ENCODE measurements at places on chromosomes 6 and 20. TPM values are rescaled to one million over a fixed set of nuclear protein-coding genes. Genes with fewer than 3 reads are reported as not detected.

The PCK1 gene
- polyA plus RNA-seq = 0.42 TPM

The ZFP57 gene
- 0.06 TPM for polyA plus RNA-seq

The CTAGE9 gene
- not detected for polyA plus RNA-seq

The CLPSL1 gene
- not detected for polyA plus RNA-seq

The IDH3B gene
- polyA plus RNA-seq = 188 TPM

GRCh38 chr20:63970714-63971431 is 1.1 kb upstream of the ZNF512B start:
- no peak for DNase-seq

GRCh38 chr20:57676589-57677583 is 32.9 kb downstream of the PMEPA1 start:
- DNase-seq = no peak

DNA sequence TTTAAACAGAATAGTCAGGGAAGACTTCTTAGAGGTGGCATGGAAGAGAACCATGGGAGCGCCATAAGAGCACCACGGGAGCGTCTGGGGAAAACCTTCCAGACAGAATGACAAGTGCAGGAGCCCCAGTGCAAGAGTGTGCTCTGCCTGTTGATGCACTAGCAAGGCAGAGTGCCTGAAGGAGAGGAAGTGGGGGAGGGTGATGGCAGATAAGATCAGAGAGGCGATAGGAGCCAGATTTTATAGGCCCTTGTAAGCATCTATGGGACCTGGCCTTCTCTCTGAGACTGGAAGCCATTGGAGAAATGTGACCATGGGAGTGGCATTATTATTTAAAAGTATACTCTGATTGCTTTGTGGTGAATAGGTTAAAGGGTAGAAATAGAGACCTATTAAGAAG is 13.1 kb downstream of the FUCA2 start:
- no peak for DNase-seq

- DNase-seq = no peak
These were observed 1.1 kb downstream of the CRIP3 start for GRCh38 chr6:43307451-43308100.

GRCh38 chr6:12266571-12266970 is 23.6 kb upstream of the EDN1 start:
- DNase-seq = no peak

DNA sequence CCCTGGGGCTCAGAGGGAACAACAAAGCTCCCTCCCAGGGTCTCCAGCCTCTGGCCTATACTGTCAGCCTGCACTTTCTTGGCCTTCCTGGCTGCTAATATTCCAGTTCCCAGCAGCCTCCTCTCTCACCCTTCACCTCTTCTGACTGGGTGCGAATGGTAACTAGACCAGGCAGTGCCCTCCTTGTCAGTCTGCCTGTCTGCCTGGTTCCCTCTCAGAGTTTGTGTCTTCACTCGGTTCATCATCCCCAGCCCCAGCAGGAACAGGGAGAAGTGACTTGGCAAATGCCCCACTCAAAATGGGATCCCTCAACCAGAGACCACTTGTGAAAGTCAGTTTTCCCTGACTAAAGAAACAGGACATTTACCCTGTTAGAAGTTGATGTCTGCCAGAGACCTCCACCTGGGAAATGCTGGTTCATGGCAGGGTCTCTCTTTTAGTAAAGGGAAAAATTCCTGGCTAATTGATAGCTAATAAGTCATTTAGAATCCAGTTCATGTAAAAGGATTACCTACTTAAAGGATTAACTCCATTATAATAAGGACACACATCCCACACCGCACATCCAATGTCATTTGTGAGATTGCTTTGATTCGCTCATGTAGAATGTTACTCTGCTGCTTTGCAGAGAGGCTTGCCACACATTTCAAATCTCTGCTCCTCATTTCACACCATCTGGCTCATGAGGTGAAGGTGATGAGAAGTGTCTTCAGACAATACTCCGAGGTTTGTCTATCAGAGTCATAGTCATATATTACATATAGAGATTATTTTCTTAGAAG is 18.6 kb upstream of the MICB start:
- no peak for DNase-seq

- no peak for DNase-seq
These were observed 296.4 kb upstream of the CDH4 start for GRCh38 chr20:60955706-60956105.

GRCh38 chr20:13412806-13413445 is 191.9 kb downstream of the ISM1 start:
- no peak for DNase-seq

DNA sequence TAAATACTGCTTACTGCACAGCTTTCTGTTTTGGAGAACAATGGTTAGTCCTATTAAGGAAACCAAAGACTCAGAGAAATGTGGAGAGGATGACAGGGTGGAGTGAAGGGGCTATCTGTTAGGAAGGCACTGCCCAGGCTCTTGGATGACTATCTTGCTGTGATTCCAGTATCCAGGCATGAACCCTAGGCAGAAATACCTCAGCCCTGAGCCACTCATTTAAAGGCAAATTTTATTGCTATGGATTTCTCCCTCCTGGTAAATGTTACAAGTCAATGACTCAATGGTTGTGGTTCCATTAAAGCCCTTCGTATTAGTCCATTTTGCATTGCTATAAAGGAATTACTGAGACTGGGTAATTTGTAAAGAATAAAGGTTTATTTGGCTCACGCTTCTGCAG is 25.9 kb downstream of the ADGRF4 start:
- no peak for DNase-seq

DNA sequence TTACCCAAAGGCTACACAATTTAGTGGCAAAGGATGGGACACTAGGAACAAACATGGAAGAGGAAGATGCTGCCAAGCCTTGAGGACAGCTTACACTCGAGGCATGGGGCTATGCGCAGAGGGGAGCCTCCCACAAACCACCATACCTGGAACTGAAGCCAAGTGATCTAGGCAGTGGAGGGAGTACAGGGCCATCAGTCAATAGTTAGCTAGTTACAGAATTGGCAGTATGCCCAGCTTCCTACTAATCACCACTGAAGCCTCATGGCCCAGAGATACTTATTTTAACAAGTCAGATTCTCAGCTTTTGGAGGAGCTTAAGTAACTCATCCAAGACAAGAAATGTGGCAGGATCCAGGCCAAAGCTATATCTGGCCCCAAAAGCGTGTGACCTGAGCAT is 226.6 kb upstream of the MOCS1 start:
- no peak for DNase-seq

DNA sequence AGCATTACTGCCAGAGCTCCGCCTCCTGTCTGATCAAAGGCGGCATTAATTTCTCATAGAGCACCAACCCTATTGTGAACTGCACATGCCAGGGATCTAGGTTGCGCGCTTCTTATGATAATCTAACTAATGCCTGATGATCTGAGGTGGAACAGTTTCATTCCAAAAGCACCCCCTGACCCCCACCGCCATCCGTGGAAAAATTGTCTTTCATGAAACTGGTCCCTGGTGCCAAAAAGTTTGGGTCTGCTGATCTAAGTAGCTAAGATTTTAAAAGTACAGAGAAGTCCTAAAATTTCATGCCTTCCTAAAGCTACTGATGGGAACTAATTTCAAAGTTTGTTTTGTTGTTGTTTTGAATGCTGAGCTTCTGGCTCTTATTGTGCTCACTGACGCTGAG is 281.6 kb downstream of the PRL start:
- DNase-seq = no peak

- peak; percentile 16 for DNase-seq
These were observed 172.2 kb downstream of the AIG1 start for GRCh38 chr6:143232849-143233248.

GRCh38 chr6:48667797-48668196 is 556.8 kb upstream of the PTCHD4 start:
- DNase-seq = no peak

DNA sequence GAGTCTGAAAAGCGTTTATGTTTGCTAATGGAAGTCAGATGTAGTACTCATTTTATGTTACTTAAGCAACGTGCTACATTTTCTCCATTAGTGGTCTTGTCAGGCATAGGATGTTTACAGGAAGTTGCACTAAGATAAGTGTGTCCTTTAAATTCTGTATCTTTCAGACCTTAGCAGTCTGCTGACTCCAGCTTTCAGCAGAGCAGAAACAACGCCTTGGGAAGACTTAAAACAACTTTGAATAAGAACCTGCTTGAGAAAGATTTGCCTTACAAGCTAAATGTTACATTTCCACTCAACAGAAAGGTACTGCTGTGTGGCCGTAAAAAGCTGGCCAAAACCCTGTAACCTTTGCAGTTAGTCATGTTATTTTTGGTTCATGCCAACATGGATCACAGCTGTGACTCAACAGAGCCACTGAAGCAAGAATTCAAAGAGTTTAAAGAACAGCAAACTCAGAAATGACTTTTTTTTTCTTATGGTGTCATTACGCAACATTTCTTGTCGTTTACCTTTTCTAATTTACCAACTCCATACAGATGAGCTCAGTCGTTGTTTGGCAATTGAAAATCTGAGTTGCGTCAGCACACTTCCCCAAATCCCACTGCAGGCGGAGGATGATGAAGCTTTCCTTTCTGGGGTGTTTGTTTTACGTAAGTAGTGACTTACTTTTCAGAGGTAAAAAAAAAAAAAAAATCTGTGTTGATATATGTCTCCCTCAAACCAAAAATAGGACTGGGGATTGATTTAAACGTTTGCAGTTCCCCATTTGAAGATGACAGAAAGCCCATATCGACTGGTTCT is 27.9 kb upstream of the BMP6 start:
- peak; percentile 17 for DNase-seq
